NCI-H446 (cell line): ENCODE measurements at places on chromosomes 12 and 14.
A peak's percentile ranks its signal among the peaks of the same experiment; 100 is the strongest.

DNA sequence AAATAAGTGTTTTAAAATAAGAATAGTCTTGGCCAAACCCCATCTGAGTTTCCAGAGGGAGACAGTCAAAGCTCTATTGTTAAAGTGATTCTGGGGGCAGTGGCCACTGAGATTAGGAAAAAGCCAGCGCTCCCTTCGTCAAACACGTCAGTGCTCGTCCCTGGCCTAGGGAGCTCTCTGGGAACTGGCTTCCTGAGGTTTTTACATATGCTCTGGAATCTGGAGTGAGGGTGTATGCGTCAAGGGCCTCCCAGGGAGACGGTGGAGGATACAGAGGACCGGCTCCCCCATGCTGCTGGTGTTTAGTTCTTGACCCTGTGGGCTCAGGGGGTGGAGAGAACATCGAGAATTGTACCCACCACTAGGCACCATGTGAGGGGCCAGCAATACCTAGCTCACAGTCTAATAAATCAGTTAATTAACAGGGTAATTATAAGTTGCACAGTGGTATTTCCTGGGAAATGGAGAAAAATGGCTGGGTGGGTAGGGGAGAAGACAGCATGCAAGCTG lies 87.0 kb downstream of the SLC25A47 start:
- no peak for DNase-seq

DNA sequence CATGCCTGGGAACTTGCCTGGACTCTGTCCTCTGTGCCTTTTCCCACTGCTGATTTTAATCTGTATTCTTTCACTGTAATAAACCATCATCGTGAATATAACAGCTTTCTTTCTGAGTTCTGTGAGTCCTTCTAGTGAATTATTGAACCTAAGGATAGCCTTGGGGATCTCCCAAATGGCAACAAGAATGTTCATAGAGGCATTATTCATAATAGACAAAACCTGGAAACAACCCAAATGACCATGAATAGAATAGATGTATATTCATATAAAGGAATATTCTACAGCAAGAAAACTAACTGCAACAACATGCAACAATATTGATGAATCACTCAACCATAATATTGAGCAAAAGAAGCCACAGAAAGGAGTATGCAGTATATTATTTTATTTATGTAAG lies 44.7 kb upstream of the CEP83 start:
- no peak for DNase-seq

DNA sequence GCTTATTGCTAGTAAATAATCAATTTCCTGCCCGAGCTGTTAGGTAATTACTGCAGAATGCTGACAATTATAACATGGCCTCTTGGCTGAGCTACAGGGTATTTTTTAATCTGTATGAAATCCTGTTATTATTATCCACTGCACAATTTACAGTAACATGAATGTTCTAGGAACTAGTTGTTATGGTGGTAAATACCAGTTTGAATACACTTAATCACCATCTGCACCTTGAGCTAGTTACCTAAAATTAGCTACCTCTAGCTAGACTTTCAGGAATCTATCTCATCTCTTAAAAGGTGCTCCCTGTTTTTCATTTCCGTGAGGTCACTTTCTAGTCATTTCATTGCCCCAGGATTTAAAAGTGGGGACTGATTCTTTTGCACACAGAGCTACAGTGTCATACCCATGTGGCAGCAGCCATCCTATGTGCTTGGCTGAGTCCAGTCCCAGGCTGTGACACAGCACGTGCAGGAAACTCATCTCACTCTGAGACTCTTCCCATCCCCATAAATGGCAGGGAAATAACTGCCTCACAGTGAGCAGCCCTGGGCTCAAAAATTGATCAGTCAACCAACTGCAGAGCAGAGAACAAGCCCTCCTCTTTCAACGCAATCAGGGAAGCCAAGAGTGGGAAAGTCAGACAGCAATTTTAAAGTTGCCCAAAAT lies 37.6 kb downstream of the DCP1B start:
- DNase-seq = no peak

DNA sequence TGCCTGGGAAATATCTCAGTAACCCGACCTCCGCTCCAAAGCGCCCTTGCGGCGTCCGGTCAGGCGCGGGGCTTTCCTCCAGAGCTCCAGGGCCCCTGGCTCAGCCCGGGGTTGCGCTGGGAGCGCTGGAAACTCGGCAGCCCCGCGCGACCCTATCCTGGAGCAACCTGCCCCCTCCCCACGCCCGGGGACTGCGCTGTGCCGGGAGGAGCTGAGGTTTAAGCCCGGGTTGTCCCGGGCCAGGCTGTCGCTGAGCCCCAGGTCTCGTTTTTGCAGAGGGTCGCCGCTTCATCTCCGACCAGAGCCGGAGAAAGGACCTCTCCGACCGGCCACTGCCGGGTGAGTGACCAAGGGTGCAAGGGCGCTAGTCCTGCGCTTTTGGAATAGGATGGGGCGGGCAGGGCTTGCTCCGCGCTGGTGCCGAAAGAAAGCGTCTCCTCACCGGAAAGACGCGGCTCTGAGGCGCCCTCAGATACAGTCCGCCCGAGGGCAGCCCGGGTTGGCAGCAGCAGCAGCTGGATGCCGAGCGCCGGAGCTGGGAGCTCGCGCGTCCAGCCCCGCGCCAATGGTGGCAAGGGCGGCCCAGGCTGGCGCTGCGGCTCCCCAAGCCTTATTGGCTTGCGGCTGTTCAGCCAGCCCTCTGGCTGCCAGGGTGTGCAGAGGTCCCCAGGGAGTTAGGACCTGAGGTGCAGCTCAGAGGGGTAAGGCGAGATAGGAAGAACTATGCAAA lies 1.5 kb downstream of the SPX start:
- peak; percentile 35 for DNase-seq

GRCh38 chr12:94218233-94218632 lies 69.9 kb downstream of the PLXNC1 start:
- no peak for DNase-seq

DNA sequence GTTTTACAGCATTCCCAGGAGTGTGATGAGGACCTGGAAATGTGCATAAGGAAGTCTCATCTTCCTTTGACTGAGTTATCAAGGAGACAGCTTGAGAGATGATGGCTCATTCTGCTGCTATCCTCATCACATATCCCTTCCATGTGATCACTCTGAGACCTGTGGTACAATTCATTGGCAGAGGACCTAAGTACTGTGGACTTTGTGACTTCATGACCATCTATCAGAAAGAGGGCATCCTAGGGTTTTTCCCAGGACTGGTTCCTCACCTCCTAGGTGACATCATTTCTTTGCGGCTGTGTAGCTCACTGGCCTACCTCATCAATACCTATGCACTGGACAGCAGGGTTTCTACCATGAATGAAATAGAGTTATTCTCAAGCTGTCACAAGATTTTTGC lies 172.1 kb upstream of the PLEKHG7 start:
- DNase-seq = no peak

GRCh38 chr14:88212691-88213090 lies 110.4 kb downstream of the KCNK10 start:
- no peak for DNase-seq

DNA sequence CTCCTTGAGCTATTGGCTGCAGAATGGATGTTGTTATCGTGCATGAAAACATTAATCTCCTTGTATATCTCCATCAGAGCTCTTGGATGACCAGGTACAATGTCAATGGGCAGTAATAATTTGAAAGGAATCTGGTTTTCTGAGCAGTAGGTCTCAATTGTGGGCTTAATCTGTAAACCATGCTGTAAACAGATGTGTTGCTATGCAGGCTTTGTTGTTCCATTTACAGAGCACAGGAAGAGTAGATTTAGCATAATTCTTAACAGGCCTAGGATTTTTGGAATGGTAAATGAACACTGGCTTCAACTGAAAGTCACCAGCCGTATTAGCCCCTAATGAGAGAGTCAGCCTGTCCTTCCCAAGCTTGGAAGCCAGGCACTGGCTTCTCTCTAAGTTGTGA lies 50.4 kb downstream of the ATG14 start:
- DNase-seq = no peak

DNA sequence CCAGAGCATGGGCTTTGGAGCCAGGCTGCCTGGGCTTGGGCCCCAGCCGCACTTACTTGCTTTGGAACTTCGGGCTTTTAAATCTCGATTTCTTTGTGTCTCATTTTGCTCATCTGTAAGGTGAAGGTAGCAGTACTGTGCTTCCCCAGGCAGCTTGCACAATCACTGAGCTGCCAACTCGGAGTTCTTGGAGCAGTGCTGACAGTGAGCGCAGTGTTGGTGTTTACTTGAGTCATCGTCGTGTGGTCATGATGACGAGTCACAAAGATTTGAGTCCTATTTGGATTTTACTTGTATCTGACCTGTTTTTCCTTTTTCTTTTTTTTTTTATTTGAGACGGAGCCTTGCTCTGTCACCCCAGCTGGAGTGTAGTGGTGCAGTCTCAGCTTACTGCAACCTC lies 31.3 kb upstream of the ATF1 start:
- no peak for DNase-seq

- DNase-seq = no peak
These were observed 21.9 kb upstream of the SLC15A5 start for GRCh38 chr12:16299403-16299802.

GRCh38 chr14:75794615-75795038 lies 133.6 kb downstream of the TTLL5 start:
- DNase-seq = no peak

DNA sequence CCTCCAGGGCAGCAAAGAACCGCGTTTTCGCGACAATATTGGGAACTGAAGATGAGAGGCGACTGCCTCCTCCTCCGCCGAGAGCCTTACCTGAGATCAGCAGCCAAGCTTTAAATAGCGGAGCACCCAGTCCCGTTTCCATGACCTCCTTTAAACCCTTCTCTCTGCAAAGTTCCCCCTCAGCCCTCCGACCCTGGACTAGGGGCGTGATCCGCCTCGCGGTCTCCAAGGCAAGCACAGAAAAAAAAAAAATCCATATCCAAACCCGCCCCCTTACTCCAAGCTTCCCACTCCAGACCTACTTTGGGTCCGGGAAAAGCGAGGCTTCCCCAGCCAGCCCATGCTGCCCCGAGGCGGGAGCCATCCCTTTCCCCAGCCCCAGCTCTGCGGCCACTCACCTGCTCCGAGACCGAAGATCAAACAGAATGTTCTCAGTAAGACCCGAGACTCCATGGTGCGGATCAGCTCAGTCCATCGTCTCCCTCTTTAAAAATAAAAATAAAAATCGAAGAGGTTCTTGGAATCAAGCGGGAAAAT lies 630 bp downstream of the NELL2 start:
- peak; percentile 35 for DNase-seq

DNA sequence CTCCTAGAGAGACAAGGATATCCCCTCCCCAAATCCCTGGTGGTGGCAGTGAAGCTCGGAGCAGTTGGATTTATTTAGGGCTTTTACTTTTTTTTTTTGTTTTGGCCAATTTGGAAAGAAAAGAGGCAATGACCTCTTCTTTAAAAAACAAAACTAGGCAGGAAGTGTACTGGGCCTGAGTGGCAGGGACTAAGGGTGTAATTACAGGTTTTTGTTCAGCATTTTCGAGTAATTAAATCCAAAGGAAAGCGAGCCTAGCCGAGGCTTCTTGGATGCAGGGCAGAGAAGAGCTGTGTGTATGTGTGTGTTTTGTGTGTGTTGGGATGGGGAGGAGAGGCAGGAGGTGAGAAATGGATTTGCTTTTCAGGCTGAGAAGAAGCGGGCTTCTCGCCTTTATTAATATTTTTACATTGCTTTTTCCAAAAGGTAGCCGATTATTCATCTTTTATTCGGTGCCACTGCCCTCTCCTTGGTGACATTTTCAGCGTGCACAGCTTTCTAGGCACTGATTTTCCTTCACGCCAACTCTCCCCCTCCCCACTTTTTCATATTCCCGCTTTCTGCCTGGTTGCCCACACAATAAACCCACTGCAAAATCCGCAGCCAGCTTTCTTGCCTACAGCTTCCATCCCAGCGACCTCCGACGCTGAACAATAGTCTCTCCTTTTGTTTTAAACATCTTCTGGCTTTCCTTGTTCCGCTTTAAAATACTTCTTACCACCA lies 8.9 kb upstream of the IRF2BPL start:
- DNase-seq = no peak

DNA sequence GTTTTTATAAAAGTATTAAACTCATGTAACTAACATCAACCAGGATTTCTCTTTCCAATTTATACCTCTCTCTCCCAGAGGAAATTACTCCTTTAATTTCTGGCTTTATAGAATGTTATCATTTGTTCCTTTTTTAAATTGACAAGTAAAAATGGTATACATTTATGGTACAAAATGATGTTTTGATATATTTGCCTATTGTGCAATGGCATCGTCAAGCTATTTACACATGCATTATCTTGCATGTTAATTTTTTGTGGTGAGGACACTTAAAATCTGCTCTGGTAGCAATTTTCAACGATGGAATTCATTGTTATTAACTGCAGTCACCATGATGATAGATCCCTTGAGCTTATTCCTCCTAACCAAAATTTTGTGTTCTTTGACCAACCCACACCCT lies 149.0 kb upstream of the NAV3 start:
- DNase-seq = no peak
